ENCODE measurements at places on chromosomes 3 and 15.

GRCh38 chr3:111073218-111073617 lies 1.6 kb downstream of the NECTIN3 start:
- no peak for DNase-seq

DNA sequence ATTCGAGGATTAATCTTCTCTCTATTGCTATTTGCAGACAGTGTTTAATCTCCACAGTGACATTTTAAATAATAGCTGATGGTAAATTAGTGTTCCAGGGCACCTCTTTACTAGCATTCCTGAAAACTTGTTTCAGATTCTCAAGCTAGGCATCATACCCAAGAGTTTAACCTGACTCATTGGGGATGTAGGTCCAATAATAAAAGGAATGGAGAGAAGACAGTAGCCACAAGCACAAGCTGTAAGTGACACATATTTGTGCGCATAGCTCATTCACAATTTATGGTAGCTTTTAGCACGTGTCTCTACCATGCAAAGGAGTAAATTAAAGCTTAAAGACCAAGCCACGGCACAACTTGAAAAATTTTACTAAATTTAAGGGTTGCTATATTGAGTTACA lies 171.3 kb upstream of the FAM3D start:
- DNase-seq: no peak

- no peak for DNase-seq
These were observed 75.7 kb downstream of the GMPS start for GRCh38 chr3:155946178-155946577.

DNA sequence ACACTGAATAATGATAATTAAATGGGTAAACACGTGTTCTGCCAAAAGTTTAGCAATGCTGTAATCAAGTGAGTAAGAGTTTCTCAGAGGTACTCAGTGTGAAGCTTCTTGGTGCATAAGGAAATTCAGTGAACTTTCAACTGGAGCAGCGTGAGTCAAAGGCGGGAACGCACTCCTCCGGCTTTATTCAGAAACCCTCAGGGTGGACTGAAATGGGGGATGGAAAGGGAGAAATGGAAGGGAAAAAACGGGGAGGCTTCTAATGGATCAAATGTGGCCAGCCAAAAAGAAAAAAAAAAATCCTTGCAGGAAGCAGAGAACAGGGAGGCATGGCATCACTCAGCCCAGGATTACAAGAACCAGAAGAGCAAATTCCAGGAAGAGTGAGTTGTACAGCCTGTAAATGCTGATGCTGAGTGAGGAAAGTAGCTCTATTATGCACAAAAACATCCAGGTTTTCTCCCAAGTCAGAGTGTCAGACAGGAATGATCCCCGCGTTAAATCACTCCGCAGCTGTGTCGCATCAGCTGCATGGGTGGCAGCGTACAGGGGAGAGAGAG lies 85.3 kb downstream of the ASB7 start:
- DNase-seq: no peak

- no peak for DNase-seq
These were observed 1.7 kb downstream of the INAFM2 start for GRCh38 chr15:40325188-40325587.

DNA sequence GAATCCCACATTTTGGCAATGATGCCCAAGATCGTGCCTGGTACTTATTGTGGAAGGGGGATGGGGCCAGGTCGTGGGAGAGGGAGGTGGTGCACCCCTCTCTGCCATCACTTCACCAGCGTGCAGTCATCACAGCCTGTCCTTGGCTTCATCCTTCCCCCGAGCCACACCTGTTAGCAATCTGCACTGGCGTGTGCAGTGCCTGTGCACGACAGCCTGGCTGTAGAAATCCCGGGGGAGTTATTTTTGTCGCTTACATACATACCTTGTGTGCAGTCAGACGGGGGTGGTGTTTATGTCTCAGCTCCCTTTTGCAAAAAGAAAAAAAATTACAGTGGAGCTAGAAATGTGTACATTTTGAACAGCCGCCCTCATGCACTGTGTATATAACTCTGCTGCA lies 216.0 kb downstream of the TLE3 start:
- DNase-seq: no peak

DNA sequence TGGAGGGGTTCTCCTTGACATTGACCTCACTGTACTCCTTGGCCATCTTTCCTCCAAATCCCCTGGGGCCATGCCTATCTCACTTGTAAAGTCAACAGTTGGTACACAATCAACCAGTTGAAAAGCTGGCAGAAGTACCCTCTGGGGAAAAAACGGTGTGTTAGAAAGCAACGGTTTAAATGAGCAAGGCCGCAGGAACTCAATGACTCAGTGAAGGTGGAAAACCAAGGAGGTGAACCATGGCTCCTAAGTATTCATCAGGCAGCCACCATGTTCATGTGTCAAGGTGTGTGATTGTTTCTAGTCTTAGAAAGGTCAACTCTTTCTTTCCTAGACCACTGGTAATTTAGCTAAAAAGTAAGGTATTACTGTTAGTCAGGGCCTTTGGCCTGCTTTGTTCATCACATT lies 130.9 kb upstream of the SATB1 start:
- no peak for DNase-seq

- DNase-seq: no peak
These were observed 697.5 kb upstream of the CBLB start for GRCh38 chr3:106566277-106566676.

GRCh38 chr3:129344540-129345220 lies 66.0 kb downstream of the HMCES start:
- no peak for DNase-seq

DNA sequence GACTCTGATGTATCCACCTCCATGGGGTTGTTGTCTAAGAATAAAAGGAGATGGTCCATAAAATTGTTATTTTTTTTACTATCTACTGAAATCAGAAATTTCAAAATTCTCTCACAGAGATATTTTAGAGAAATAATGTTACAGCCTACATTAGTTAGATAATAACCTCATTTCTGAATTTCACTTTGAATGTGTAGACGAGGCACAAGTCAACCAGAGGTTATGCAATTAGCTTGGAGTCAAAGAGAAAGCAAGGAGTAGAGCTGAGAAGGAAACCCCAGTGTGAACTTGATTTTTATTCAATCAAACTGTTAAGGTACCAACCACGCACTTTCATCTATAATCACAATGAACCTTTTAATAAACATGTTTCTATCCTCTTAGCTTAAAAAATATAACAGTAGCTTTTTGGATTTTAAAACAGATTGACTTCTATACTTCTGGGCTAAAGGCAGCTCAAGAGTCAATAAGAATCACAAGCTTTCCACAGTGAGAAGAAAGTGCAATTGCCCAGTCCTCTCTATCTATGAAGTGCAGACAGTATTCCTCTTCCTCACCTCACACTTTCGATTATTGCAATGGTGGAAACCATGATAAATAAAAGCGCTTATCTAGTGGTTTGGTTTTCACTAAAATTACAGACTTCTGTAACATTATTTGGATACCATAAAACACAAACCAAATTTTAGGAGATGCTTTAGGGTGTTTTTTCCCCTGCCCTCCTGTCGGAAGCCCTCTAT lies 403.2 kb downstream of the ZBTB20 start:
- DNase-seq: no peak

GRCh38 chr15:60854858-60855564 lies 374.1 kb downstream of the RORA start:
- no peak for DNase-seq

GRCh38 chr15:48021336-48022086 lies 99.3 kb upstream of the SLC24A5 start:
- DNase-seq: no peak

DNA sequence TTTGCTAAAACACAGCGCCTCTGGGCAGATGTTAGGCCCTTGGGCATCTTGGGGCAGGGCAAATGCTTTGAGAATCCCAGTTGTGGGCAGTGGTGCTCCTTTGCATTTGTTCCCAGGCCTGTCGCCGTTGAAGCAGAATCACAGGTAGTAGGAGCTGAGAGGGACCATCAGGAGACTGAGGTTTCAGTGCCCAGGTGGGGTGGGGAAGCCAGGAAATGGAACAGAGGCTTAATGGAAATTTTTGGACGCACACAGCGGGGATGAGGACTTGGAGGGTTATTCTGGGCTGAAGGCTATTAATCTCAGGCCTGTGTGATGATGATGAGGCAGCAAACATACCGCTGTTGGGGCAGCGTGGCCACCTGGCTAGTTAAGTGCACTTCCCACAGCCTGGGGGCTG lies 99.5 kb downstream of the SV2B start:
- DNase-seq: no peak

- DNase-seq: no peak
These were observed 648.6 kb upstream of the ZNF385D start for GRCh38 chr3:22399566-22399965.

- DNase-seq: no peak
These were observed 229.0 kb downstream of the OXSM start for GRCh38 chr3:26018889-26019288.

DNA sequence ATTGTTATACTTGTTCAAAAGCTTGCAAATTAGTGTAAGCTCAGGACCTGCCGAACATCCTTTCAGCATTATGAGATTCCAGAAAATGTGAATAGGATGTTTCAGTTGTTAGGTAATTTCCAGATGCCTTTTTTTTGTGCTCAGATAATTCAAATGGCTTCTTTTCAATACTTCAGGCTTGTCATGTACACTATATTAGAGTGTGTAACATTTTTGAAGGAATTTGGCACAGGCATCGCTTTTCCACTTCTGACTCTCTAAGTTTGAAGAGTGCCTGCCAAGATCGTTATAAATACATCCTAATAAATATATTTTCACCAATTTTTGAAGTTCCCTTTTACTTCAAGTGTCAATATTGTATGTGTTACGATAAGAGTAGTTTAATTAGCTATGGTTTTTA lies 35.2 kb downstream of the CADM2 start:
- DNase-seq: no peak

DNA sequence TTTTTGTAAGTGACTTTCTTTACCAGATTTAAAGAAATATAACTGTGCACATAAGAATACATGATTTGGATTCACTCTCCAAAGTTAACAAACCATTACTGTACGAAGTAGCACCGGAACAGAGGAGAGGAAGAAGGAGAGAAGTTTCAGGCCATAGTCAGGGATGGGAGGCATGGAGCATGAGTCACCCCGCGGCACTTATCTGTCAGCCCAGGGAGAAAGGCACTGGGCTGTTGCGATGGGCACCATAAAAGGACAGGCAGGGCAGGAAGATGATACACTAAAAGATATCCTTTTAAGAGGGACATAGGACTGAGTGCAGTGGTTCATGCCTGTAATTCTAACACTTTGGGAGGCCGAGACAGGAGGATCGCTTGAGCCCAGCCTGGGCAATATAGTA lies 37.0 kb downstream of the TTC23 start:
- DNase-seq: no peak

GRCh38 chr3:46417841-46418611 lies 11.0 kb downstream of the CCRL2 start:
- DNase-seq: no peak

GRCh38 chr3:16842272-16843270 lies 42.2 kb upstream of the PLCL2 start:
- DNase-seq: peak; percentile 57

GRCh38 chr3:50487181-50487580 lies 16.3 kb downstream of the CACNA2D2 start:
- DNase-seq: no peak

- DNase-seq: no peak
These were observed 160.6 kb downstream of the APBA2 start for GRCh38 chr15:29046281-29046810.

GRCh38 chr15:84699538-84700191 lies 16.3 kb downstream of the SEC11A start:
- no peak for DNase-seq

DNA sequence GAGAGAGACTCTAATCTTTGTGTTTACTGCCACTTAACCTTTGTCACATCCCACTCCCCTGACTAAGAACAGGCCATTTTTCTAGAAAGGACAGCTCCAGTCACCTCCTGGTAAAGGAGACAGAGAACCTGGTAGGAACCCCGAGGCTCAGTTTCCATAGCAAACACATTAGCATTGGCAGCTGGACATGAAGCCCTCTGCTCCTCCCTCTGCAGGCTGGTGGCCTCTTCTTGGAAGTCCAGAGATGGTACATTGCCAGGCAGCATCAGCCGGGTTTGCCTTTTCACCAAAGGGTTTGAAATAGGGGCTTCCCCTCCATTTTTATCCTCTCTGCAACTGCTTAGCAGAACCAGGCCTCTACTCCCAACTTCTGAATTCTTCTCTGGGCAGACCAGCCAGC lies 213.4 kb upstream of the SEMA6D start:
- no peak for DNase-seq

DNA sequence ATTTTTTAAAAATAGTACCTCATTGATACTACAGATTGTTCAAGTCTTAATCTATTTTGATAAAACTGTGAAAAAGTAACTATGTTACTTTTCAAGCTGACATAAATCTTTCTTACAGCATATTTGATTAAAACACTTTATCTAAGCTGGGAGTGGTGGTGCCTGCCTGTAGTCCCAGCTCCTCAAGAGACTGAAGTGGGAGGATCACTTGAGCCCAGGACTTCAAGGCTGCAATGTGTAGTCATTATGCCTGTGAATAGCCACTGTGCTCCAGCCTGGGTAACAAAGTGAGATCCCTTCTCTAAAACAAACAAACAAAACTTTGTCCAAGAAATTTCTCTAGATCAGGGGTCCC lies 59.6 kb upstream of the NEDD4 start:
- DNase-seq: no peak

DNA sequence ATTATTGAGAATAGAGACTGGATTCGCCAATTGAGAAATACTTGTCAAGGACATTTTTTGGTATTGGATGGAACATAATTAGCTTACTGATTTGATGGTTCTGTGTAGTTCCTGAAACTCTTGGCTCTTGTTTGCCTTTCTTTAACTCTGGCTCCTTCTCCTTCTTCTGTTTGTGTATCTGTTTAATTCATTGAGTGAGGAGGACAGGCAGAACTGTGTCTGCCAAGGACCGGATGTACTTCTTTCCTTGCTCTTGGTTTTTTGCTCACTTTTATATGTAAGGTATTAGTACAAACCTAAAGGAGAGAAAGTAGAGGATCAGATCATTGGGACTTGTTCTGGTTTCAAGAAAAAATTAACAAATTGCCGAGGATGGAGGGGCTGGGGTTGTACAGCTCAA lies 48.9 kb downstream of the TCF12 start:
- no peak for DNase-seq

DNA sequence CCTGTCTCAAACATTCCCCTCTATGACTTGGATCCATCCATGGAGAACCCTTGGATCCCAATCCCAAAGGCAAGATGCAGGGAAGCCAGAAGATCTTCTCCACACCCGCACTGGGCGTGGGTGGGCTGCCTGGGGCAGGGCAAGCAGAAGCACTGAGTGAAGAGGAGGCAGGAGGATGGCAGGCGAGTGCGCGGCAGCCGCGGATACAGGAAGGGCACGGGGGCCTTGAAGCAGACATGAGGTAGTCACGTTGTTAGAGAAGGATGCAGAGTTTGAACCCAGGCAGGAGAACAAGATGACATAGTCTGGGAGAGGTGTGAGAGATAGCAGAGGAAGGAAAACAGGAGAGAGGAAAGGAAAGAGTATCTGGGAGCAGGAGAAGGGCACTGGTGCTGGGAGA lies 5.1 kb upstream of the IGDCC3 start:
- no peak for DNase-seq

GRCh38 chr15:67366904-67367303 lies 112.3 kb downstream of the IQCH start:
- no peak for DNase-seq

DNA sequence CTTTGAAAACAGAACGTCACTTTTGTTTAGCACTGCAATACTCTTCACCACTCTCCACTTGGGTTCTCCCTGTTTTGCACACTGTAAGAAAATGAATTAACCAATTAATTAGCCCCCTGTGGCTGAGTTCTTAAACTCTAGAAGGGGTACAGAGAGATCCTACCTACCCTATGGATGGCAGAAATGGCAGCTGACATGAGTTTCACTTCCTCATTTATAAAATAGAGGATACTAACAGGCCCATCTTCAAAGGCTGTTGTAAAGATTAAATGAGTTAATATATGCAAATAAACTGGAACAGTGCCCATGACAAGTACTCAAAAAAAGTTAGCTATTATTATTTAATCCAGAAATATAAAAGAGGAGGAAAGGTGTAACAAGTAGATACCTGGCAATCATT lies 36.9 kb downstream of the SUCLG2 start:
- DNase-seq: no peak

All from stimulated activated CD8-positive, alpha-beta memory T cell treated with anti-CD3 and anti-CD28 coated beads, Interleukin-12 subunit alpha, Interleukin-12 subunit beta, amount 100 ng/mL, for 1 hour (primary cell).